NCI-H526 (cell line): ENCODE measurements at places on chromosomes 13 and 19.

GRCh38 chr13:51453207-51453958 is 547 bp upstream of the INTS6 start:
- DNase-seq, result peak; percentile 95

GRCh38 chr19:13718733-13719132 is 45.6 kb upstream of the MRI1 start:
- DNase-seq, result peak; percentile 76

DNA sequence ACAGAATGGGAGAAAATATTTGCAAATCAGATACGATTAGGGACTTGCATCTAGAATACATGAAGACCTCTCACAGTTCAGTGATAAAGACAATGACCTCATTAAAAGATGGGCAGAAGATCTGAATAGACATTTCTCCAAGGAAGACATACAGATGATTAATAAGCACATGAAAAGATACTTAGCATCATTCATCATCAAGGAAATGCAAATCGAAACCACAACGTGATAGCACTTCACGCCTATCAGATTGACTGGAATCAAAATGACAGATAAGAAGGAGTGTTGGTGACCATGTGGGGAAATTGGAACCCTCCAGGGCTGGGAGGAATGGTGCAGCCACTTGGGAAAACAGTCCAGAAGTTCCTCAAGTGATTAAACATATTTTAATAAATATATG is 25.8 kb downstream of the CFAP97D2 start:
- DNase-seq, result no peak

DNA sequence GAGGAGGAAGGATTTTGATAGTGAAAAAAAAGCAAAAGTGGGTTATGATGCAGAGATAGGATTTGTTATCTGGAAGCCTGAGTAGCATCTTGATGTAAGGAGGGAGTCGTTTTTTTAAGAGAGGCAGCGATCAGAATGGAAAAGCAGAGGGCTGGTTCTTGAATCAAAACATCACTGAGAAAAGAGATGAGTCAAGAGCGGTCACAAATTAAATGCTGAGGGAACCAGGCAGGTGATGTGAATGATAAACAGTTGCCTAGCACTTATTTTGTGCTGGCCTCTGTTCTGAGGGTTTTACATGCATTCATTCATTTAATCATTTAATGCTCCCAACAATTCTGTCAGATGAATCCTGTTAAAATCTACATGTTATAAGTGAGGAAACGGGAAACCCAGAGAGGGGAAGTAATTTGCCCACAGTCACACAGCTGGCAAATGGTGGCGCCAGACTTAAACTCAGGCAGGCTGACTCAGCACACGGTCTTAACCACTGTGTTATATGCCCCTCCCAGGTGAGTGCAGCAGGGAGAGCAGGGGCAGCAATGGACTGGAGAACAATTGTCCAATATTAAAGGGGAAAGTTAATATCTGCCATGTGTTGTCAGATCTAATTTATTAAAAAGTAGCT is 21.4 kb downstream of the SIGLECL1 start:
- DNase-seq, result no peak

DNA sequence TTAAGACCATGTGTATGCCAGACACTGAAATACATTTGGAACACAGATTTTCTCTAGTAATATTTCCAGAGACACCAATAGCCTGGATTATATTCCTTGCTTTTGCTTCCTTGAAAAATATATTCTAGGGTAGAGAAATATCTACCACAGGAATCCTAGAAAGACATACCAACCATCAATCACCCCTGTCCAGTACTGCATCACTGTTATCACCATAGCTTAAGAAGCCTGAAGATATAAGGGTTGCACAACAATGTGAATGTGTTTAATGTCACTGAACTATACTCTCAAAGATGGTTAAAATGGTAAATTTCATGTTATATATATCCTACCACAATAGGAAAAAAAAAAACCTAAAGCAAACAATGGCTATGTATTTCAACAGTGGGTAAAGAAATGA is 163.6 kb downstream of the DIAPH3 start:
- no peak for DNase-seq

GRCh38 chr13:45398877-45399276 is 19.3 kb downstream of the SLC25A30 start:
- DNase-seq, result no peak

GRCh38 chr13:112586334-112586960 is 1.5 kb downstream of the TUBGCP3 start:
- DNase-seq, result peak; percentile 20

GRCh38 chr13:75092143-75092542 is 389.8 kb downstream of the TBC1D4 start:
- no peak for DNase-seq

- peak; percentile 84 for DNase-seq
Measured at GRCh38 chr13:30862707-30863106, 43.4 kb upstream of the MEDAG start.

DNA sequence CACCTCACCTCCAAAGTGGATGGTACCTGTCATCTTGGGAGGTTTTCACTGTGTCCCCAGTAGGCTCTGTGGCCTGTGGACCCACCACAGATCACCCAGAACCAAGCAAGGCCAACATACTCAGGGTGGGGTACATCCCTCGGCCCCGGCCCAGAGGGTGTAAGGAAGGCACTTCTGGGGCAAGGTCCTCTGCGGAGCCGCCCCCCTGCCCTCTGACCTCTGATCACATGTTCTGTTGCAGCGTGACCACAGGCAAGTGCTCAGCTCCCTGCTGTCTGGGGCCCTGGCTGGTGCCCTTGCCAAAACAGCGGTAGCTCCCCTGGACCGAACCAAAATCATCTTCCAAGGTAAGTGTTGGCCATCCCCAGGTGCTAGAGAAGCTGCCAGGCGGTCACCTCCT is 36.7 kb downstream of the TMEM161A start:
- DNase-seq, result no peak

DNA sequence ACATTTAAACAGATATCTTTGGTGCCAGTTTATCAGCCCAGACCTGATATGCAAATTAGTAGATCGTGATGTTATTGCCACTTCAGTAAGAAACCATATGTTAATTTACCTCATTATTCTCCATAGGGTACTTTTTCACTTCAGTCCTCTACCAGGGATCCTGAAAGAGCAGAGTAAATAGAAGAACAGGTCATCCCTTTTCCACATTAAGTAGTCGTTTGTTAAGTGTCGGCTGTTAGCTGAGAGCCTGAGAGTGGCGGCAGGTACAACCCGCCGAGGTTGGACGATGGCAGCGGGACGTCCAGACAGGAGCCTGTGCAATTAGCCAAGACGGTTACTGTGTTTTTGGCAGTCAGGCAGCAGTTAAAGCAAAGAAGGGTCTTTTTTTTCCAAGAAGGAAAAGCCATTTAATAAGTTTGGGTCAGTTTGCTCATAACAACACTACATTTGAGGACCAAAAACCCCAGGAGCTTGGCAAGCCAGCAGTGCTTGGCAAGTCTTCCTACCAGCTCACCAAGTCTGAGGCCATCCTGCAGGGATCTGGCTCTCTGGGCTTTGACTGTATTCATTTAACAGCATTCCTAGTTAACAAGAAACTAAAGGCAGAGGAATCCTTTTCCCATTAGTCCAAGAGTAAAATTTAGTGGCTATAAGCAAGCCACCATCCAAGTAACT is 231.8 kb downstream of the SHISA2 start:
- peak; percentile 73 for DNase-seq

DNA sequence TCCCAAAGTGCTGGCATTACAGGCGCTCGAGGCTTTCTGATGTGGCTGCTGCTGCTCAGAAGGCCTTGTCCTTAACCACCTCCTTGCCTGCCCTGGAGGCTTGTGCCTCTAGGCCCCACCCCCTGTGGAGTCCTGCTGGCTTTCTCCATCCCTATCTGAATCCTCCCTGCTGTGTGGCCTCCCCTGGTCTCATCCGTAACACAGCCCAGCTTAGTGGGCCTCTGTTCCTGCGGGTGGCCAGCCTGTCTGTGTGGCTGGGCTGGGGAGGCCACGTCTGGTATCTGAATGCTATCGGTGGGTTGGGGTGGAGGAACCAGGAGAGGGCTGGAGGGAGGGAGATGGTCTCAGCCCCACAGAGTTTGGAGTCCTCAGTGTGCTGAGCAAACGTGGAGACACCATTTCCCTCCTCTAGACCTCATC is 4.7 kb downstream of the RPL28 start:
- DNase-seq, result no peak

GRCh38 chr13:47036294-47037008 is 139.6 kb upstream of the HTR2A start:
- no peak for DNase-seq

DNA sequence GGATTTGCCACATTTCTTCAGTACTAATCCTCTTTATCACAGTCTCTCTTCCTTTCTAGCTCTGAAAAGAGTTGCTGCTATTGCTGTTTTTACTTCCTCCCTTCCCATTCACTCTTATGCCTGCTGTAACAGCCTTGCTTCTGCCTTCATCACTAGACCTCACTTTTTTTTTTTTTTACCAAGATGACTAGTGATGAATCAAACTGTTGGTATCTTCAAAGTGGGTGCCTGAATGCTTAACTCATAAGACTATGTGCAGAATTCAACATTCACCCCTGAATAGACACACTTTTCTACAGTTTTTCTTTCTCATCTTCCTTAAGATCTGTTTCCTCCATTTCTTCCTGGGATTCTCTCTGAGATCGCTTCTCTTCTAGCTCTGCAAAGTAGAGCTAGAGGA is 217.2 kb upstream of the HTR2A start:
- no peak for DNase-seq

DNA sequence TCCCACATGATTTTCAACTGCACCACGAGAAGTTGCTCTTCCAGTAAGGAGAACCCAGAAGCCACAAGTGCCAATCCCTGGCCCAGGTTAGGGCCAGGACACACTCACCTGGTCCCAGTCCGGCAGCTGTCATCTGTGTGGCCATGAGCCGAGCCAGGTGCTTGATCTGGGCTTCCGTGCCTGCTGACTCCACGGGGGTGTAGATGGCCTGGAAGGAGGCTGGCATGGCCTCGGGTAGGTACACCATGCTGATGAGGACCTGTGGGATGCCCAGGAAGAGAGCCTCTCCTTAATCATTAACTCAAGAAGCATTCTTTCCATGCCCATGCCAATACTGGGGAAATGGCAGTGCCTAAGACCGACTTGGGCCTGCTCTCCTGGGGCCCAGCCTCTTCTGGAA is 19.9 kb upstream of the RSPH6A start:
- DNase-seq, result no peak

GRCh38 chr13:31219909-31220598 is 20.3 kb downstream of the B3GLCT start:
- DNase-seq, result no peak

GRCh38 chr13:74576420-74576819 is 442.2 kb upstream of the KLF12 start:
- peak; percentile 77 for DNase-seq

- DNase-seq, result no peak
Measured at GRCh38 chr13:107477772-107478379, 737.5 kb downstream of the LIG4 start.

DNA sequence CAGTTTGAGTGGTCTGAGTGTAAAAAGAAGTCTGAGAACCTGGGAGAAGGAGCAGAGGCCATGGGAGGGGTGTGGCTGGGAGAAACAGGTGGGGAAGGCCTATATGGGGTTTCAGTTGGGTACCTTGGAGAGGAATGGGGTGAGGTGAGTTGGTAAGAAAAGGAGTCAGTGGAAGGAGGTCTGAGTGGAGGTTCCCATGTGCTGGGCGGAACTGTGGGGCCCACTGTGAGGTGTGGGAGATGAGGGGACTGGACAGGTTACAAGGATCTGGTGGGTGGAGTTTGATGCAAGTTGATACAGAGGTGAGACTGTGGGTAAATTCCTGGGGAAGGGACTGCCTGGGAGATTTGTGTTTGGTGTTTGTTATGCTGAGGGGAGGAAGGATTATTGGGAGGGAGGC is 2.1 kb downstream of the ZNF574 start:
- no peak for DNase-seq

DNA sequence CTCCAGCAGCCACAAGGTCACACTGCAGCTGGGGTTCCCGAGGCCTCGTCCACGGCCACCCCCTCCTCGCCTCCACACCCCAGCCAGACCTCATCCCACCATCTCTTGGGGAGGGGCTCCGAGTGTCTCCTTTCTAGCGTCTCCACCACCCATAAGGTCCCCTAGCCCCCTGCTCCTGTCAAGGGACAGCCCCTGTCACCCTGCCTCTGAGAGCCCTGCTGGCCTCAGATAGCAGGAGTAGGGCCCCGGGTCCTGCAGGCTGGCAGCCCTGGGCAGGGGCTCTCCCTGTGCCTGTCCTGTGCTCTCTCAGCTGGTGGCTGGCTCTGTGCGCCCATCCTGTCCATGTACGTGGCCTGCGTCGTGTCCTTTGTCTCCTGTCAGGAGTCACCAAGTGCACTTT is 17.0 kb downstream of the COMP start:
- DNase-seq, result no peak

- DNase-seq, result no peak
Measured at GRCh38 chr13:105135852-105136615, 1399.4 kb downstream of the EFNB2 start.

DNA sequence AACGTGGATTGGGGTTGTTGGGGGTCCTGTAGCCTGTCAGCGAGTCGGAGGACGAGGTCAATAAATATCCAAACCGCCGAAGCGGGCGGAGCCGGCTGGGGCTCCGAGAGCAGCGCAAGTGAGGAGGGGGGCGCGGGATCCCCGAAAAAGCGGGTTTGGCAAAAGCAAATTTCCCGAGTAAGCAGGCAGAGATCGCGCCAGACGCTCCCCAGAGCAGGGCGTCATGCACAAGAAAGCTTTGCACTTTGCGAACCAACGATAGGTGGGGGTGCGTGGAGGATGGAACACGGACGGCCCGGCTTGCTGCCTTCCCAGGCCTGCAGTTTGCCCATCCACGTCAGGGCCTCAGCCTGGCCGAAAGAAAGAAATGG is 754 bp upstream of the SIX5 start:
- DNase-seq, result no peak

GRCh38 chr13:59016250-59016649 is 1147.5 kb downstream of the DIAPH3 start:
- DNase-seq, result no peak

DNA sequence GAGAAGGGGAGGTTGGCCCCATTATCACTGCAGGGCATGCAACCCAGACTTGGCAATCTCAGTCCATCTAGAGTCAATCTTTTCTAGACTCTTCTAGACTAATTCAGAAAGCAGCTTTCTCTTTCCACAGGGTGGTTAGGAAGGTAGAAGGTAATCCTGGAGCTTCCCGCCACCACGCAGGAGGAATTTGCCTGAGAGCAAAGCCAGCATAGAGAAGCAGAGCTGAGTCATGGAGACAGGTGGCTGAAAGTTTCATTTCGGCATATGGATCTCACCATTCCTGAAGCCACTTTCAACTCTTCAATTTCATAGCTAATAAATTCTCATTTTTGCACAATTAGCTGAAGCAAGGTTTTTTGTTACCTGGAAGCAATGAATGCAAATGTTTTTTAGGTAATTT is 29.0 kb upstream of the FFAR2 start:
- no peak for DNase-seq
